ENCODE measurements at places on chromosomes 6 and 20.
A peak's percentile ranks its signal among the peaks of the same experiment; 100 is the strongest.

GRCh38 chr20:57902473-57902872 lies 192.7 kb upstream of the PMEPA1 start:
- peak; percentile 92 for DNase-seq

- no peak for DNase-seq
Observed at GRCh38 chr6:44800784-44801592, 413.5 kb downstream of the CDC5L start.

- DNase-seq = peak; percentile 32
Observed at GRCh38 chr6:107670792-107671199, 153.3 kb downstream of the SCML4 start.

DNA sequence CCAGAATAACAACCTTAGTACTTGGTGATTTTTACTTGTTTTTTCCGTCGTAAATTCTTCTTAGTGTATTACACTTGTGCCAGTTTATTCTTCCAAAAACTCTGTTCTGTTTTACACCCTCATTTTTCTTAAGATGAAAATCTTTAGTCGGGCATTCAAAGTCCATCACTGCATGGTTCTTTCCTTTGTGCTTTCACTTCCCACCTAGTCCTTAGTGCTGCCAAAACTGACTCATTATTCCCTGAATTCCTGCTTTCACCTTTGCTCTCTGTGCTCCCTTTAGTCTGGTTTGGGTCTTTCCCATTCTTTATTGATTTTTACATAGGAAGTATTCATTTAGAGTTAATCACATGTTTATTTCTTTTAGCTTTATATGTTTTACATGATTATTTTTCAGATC lies 3.3 kb downstream of the TRMT11 start:
- DNase-seq = peak; percentile 12
